ENCODE measurements at places on chromosomes 12 and 14. TPM values are rescaled to one million over a fixed set of nuclear protein-coding genes. Genes with fewer than 3 reads are reported as not detected.

DNA sequence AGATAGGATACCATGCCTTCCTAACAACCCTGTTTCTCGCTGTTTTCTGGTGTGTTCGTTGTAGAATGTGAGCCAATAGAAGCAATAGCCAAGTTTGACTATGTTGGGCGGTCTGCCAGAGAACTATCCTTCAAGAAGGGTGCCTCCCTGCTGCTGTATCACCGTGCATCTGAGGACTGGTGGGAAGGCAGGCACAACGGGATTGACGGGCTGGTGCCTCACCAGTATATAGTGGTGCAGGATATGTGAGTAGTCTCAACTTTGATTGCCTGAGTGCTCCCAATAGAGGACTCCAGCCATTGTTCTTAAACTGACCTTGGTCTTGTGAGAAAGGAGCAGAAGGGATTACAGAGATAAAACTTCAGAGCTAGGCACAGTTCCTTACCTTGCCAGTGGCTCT, 96.2 kb downstream of the KICS2 start:
- no peak for DNase-seq

GRCh38 chr14:44029933-44030332, 477.1 kb downstream of the FSCB start:
- DNase-seq, result no peak

Gene KRT83
- not detected for total RNA-seq

Gene TRIM9
- under 0.01 TPM for total RNA-seq
